Pons (tissue), 1 donor: ENCODE measurements at places on chromosomes 1 and 21.
A peak's percentile ranks its signal among the peaks of the same experiment; 100 is the strongest.

GRCh38 chr1:233549917-233550316, 64.0 kb upstream of the KCNK1 start:
- DNase-seq: no peak

GRCh38 chr21:14435423-14435822, 52.5 kb upstream of the HSPA13 start:
- DNase-seq: no peak

GRCh38 chr21:44949161-44949778, 9.4 kb downstream of the SLX9 start:
- no peak for DNase-seq

- no peak for DNase-seq
Measured at GRCh38 chr1:91428182-91428798, 23.7 kb upstream of the HFM1 start.

DNA sequence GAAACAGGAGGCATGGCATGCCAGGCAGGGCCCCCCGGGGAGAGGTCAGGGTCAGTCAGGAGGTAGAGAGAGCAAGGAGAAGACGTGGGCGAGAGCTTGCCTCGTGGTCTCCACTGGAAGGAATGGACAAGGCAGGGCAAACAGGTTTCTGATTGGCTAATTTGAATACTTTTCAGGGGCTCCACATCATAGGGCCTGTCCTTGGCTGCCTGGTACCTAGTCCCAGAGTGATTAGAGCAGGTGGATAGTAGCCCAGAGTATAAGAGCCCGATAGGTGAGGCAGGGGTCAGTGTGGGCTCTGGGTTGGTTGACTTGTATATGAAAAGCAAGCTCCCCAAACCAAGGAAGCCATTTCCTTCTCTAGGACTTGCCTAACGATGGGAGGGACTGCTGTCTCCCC, 178.6 kb downstream of the ZP4 start:
- no peak for DNase-seq

DNA sequence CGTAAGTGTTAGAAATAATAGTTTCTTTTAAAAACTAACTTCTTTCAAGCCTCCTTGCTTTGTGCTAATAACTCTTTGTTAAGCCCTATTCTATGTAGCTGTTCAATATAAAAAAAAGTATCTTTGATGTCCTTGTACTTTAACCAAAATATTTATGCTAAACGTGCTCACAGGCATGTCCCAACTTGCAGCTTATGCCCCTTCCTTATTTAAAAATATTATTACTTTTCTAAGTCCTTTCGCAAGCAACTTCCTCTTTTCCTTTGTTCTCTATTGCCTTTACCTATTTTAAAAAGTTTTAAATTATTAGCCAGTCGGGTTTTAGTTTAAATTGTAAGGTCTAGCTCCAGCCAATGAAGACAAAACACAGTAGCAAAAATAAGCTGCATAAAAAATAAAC, 43.4 kb upstream of the NBPF3 start:
- no peak for DNase-seq

DNA sequence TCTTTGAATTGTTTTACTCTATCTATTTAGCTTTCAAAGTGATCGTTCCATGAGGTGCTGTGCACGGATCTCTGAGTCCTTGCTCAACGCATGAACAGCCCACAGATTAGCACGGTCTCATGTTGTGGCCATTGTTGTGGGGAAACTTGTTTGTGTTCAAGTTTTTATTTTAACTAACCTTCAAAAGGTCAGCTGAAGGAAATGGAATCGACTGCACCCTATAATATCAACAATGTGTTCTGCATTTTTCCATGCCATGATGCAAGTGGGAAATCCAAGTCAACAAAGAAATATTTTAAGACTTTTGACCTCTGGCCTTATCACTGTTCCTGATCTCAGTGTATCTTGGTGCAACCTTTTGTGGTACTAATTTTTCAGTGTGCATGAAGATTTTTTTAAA, 6.1 kb downstream of the SH2D1B start:
- no peak for DNase-seq

- no peak for DNase-seq
Measured at GRCh38 chr21:41091616-41092015, 76.3 kb upstream of the BACE2 start.

GRCh38 chr21:42646836-42647235, 6.6 kb upstream of the PDE9A start:
- no peak for DNase-seq

DNA sequence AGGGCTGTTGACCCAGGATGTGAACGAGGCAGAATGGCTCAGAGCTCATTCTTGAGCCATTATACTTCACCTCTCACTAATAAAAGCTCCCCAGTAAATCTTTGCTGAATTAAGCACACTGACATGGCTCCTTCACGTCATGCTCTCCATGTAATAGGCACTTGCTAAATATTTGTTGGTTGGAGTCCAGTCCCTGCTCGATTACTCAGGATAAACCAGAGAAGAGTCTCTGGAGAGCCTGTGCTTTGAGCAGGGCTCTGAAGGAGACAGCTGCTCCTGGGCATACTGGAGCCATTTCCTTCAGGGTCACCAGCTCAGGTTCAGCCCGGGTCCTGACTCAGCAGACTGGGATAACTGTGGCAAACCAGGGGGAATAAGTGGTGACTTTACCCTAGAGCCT, 46.9 kb downstream of the HLX start:
- no peak for DNase-seq

DNA sequence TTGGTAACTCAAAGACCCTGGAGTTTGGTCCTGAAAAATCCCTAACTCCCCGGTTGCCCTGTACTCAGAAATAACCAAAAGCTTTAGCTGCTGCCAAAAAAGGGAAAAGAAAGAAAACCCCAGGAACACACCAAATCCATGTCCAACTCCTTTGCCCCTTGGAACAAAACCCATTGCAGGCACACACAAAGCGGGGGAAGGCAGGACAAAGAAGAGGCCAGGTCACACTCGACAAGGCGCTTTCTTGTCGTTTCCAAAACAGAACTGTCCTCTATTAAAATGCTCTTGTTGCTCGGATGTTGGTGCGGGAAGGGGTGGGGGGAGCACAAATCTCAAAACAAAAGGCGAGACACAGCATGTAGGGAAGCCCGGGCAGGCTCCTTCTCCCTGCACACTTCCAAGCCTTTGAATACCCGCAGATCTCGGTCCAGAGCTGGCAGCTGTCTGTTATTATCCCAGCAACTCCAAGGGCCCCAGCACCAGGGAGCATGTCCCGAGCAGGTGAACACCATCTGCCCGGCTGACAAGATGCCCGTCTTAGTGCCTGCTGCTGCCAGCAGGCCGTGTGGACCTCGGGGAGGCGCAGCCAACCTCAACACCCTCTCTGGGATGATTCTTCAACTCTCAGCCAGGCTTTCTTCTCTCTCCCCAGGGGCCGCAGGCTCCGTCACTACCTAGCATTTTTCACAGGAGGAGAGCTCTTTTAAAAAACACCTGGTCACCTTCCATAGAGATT, 96.4 kb downstream of the SSBP3 start:
- peak; percentile 87 for DNase-seq
